NCI-H1048 (cell line): ENCODE measurements at places on chromosomes 6 and 20.

- no peak for DNase-seq
These were observed 403.7 kb downstream of the CDH26 start for GRCh38 chr20:60361761-60362395.

- no peak for DNase-seq
These were observed 18.6 kb downstream of the ANKRD60 start for GRCh38 chr20:58209652-58210397.

GRCh38 chr20:60063048-60063451, 104.8 kb downstream of the CDH26 start:
- no peak for DNase-seq

- no peak for DNase-seq
These were observed 26.1 kb upstream of the KCNB1 start for GRCh38 chr20:49508435-49509199.

GRCh38 chr6:12353731-12354130, 63.6 kb downstream of the EDN1 start:
- no peak for DNase-seq

- no peak for DNase-seq
These were observed 5.9 kb downstream of the KHDRBS2 start for GRCh38 chr6:62280099-62280498.

DNA sequence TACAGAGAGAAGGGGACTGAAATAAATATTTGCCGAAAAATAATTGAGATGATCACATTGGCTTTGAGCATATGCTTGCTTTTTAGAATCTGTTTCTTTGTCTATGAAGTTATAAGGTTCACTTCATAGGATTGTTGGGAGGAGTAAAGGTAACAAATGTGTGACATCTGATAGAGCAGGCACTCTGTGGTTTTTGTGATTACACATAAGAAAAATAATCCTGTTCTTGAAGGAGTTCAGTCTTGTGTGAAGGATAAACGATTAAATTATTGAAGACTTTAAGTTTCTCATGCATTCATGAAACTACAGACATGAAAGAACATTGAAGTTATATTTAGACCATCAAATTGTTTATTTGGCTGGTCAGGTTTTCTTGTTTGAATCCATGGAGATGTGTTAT, 45.0 kb downstream of the QKI start:
- DNase-seq, result no peak
